Skeletal muscle cell (primary cell): ENCODE measurements at places on chromosomes 5 and 9.

DNA sequence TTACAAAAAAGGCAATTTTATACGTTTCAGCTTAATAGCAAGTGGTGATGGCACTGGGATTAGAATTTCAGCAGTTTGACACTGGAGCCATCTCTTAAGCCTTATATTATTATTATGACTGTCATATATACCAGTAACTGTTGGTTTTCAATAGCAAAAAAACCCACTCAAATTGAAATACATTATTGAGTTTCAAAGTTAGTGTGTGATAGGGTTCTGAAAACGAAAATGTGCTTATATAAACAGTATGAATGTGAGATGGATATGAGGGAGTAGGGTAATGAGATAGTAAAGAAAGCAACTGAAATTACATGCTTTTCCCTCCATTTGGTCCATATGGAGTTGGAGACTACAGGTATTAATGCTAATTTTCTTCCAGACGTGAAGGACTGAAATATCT is 68.6 kb upstream of the ACTBL2 start:
- DNase-seq, result no peak

DNA sequence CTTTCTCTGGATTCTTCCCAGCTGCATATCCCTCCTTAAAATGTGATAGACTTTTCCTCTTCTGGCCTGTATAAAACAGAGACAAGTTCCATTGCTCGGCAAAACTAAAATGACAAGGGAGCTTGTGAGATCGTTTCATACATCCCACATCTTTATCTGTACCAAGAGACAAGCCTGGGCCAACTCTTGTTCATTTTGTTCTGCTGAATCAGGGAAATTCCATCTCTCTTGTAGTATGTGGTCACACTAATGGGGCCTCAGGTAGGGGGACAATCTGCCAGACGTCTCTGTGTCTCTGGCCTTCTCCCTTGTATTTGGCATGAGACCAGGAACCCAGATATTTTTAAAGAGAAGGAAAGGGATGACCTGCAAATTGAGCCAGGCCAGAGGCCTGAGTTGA is 18.6 kb upstream of the PAPPA start:
- DNase-seq, result no peak

DNA sequence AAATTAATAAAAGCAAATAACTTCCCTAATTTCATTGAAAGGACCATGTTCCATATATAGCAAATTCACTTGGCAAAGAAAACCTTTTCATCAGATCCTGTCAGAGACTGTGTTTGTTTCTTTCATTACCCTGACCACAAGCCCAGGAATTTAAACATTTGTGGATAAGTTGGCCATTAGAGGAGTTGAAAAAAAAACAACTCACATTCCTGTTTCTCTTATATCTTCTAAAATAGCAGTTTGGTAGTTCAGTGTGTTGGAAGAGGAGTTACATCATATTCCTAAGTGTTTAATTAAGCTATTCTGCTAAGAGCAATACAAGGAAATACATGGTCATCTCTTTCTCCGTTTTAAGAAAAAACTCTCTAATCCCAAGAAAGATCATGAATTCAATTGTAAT is 505.6 kb downstream of the TLE1 start:
- DNase-seq, result peak; percentile 28

- no peak for DNase-seq
These were observed 265.0 kb upstream of the ZNF608 start for GRCh38 chr5:125011419-125011818.

DNA sequence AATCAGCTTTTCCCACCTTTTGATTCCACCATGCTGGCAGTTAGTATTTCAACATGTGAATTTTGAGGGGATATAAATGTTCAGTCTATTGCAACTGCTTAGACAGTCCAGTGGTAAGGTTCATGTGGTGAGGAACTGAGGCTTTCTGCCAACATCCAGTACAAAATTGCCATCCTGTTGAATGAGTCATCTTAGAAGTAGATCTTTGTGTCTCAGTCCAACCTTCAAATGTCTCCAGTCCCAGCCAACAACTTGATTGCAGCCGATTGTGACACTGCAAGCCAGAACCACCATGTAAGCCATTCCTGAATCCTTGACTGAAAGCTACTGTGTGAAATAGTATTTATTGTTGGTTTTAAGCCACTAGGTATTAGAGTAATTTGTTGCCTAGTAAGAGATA is 331.5 kb upstream of the GRIN3A start:
- DNase-seq, result peak; percentile 8

- no peak for DNase-seq
These were observed 16.8 kb downstream of the CFAP77 start for GRCh38 chr9:132426639-132427414.

DNA sequence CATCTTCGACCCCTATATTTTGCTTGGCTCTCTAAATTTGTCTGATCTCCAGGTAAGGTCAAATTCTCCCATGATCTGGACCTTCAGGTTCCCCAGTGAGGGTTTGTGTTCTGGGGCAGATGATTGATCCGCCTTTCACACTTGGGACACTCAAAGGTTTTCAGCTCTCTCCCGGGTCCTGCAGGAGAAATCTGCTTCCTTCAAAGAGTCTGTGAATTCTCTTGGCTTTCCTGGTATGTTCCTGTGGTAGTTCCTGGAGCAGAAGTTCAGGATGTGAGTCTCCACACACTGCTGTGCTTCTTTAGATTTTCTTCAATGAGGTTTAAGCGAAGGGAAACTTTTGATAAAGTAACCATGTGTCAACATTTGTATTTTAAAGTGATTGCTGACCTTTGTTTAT is 318.0 kb downstream of the TAF11L14 start:
- DNase-seq, result no peak

GRCh38 chr9:119974026-119974425 is 604.8 kb upstream of the BRINP1 start:
- DNase-seq, result no peak

- DNase-seq, result no peak
These were observed 154.5 kb downstream of the ARHGEF28 start for GRCh38 chr5:73780302-73781080.

DNA sequence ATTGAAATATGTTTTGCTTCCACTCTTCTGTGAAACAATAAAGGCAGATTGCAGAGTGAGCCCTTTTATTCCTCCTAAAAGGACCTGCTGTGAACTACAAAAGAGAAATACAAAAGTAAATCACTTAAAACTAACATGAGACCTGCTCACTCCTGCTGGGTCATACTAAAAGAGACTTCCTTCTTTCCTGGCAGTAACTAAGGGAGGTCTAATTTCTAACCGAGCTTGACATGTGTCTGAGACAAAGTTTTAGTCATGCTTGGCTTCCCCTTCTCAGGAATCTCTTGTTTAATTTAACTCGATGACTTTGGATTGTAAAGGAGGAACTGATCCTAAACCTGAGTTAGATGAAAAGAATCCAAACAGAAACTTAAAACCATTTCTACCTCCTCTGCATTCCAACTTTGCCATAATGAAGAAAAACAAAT is 86.4 kb upstream of the CDH6 start:
- DNase-seq, result no peak
